Stimulated activated CD8-positive, alpha-beta memory T cell treated with anti-CD3 and anti-CD28 coated beads, Interleukin-12 subunit alpha, Interleukin-12 subunit beta, amount 100 ng/mL, for 4 hours (primary cell): ENCODE measurements at places on chromosomes 5 and 9.

GRCh38 chr5:82154776-82155175 lies 123.4 kb downstream of the RPS23 start:
- DNase-seq, result no peak

DNA sequence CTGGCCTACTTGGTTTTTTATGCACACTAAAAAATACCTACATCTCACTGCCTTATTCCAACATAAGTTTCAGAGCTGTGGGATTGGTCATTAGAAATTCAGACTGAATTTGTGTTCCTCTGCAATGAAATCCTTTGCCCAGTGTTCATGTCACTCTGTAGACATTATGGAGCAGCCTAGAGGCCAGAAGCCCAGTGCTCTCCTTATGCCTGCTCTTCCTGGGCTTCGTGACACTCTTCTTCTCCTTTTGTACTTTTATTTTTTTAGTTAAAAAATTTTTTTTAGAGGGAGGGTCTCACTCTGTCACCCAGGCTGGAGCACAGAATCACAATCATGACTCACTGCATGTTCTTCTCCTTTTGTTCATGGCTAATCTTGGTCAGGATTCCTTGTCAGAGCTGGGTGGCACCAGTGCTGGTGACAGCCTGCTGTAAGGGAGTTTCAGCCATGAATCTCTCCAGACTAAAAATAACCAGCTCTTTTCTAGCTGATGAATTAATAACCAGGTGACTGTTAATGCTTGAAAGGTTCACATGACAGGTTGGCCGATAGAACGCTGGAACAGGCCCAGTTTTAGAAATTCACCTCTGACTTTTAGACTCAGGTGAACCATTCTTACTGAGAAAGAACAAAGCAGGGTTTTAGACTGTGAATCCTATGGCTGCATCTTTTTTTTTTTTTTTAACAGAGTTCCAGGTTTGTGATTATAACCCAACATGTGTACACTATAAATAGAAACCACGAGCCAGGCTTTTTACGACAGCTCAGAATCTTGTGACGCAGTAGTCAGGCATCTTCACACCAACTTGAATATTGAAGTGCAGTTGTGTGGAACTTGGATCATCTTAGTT lies 34.1 kb upstream of the C5orf47 start:
- no peak for DNase-seq

DNA sequence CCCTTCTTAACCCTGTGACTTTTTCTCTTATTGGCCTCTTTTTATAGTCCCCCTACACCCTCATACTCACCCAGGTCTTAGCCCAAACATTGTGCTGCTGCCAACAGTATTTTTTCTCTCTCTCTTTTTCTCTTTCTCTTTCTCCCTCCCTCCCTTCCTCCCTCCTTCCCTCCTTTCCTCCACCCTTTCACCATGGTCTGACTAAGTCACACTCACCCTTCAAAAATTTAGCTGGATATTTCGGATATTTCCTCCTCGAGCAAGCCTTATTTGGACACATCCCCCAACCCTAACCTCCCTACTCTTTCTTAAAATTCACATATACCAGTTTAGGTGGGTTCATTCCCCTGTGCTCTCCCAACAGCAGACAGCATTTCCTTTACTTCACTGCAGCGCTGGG lies 64.7 kb downstream of the FGF1 start:
- DNase-seq, result no peak

DNA sequence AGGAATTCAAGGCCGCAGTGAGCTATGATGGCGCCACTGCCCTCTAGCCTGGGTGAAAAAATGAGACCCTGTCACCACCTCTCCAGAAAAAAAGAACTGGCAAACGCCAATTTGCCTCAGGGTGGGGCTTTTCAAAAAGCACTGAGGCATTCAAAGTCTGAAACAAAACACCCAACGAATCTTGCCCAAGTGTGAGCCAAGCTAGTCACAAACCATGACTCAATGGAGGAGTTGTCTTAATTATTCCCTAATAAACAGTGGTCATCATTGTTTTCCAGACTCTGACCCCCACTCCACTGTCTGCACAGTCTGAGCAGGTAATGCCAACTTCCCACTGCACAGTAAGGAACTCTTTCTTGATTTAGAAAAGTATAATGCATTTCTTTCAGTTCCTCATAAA lies 16.8 kb downstream of the FRMD3 start:
- DNase-seq, result no peak

GRCh38 chr5:59693492-59694309 lies 199.8 kb downstream of the PDE4D start:
- DNase-seq, result no peak

DNA sequence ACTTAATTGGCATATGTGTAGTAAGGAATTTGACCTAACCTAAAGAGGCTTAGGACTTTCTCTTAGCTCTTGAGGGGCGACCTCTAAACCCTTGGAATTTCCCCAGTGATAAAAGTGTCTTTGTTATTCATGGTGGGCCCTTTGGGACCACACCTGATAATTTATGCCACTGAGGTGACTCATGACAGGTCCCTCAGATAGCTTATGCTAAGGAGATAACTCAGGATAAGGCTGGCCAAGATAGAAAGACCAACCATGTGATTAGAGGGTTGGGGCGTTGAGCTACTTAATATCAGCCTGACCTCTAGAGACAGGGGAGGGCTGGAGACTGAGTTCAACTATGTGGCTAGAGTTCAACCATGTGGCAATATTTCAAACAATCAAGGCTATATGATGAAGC lies 218.1 kb downstream of the AP3B1 start:
- DNase-seq, result no peak

DNA sequence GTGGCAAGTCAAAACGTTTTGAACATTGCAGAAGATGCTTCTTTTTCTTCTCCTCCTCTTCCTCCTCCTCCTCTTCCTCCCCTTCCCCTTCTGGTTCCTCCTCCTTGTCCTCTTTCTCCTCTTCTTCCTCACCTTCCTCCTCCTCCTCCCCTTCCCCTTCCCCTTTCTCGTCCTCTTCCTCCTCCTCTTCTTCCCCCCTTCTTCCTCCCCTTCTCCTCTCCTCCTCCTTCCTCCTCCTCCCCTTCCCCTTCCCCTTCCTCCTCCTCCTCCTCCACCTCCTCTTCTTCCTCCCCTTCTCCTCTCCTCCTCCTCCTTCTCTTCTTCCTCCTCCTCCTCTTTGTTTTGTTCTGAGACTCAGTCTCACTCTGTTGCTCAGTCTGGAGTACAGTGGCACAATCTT lies 167.0 kb upstream of the SV2C start:
- no peak for DNase-seq

GRCh38 chr5:151448038-151448985 lies 909 bp downstream of the SLC36A1 start:
- DNase-seq, result peak; percentile 3

DNA sequence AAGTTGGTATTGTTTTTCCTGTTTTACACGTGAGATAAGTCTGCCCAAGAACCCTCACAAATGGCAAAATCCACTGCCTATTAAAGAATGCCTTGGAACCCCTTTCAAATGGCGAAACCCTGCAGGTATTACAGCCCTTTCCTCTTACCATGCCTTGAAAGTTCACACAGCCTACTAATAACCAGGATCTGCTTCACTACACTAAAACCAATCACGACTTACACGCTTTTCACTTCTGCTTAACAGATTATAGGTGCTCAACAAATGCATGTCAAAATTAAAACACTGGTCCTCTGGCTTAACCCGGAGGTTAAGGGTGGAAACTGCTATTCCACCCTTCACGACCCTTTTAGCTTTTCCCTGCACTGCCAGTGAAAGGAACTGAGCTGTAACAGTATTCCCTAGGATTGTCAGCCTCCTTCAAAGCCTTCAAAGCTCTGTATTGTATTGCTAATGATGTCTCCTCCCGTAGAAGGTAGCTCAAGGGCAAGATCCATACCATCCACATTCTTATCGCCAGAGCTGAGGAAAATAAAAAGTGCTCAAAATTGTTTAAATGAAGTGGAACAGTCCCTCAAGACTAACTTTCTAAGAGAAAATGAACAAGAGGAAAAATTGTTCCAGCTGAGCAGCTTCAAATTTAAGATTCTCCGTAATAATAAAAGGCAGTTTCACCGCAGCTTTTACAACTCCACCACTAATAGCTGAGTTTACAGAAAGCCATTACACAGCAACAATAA lies 997 bp downstream of the AUH start:
- no peak for DNase-seq

- DNase-seq, result no peak
Measured at GRCh38 chr5:643811-644271, 31.7 kb downstream of the CEP72 start.

DNA sequence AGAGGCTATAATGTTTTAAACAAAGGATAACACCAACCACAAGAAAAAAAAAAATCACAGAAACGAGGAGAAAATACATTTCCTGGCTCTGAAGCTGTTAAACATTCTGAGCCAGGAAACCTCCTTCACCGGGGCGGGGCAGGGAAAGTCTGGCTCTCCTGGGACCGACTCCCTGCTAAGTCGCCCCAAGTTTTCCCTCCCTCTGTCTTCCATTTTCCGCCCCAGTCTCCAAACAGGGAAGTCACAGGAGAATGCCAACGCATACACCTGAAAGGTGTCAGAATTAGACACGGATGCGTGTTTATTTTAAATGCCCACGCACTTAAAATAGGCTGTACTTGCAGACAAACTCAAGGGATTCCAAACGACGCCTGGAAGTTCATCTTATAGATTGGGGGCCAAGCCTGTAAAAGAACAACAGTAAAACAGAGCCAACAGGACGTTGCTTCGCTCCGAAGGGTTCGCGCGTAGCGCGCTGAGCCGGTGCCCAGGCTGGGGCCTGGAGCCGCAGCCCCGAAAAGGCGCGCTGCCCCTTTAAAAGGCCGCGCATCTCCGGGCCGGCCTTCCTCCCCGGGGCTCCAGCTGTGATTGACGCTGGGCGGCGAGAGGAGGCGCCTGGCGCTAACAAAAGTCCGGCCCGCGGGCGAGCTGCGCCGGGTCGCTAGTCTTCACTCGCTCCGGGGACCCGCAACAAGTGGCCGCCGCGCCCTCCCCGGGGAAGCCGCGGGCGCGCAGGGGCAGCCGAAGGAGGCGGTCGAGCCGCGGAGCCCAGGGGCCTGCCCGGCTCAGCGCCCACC lies at the start of gene FBXL7:
TSS of gene FBXL7 (plus strand) at position 653 of the 797 bp plus-strand sequence.
- no peak for DNase-seq

GRCh38 chr5:83517688-83518085 lies 46.1 kb downstream of the VCAN start:
- no peak for DNase-seq

- DNase-seq, result peak; percentile 42
Measured at GRCh38 chr5:142095035-142095434, 13.5 kb upstream of the NDFIP1 start.

GRCh38 chr5:38452201-38452600 lies 104.2 kb downstream of the LIFR start:
- DNase-seq, result no peak

DNA sequence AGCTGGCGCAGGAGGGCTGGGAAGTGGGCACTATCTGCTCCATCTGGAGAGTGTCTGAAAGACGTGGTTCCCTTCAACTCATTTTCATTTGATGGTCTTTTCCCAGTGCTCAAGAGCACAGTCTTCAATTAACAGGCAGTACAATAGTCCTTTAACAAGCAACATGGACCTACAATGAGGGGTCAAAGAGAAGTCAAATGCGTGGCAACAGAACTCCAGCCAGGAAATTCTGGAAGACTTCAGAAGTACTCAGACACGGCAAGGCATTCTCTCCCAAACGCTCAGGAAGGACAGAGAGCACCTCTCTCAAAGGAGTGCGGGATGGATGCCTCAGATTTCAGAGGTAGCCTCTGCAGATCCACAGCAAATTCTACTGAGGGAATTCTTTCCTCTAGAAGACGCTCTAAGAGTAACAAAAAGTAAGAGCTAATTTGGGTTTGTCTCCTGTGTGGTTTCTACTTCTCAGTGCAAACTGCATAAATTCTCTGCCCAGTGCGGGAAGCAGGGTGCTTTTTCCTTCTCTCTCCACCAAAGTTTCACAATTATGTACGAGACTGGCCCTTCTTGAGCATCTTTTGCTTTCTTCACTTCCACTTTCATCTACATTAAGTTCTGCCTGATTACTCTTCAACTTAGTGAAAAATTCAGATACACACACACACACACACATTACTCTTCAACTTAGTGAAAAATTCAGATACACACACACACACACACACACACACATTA lies 56.4 kb downstream of the LHFPL2 start:
- no peak for DNase-seq

GRCh38 chr9:89718651-89719050 lies 113.8 kb downstream of the GADD45G start:
- no peak for DNase-seq

DNA sequence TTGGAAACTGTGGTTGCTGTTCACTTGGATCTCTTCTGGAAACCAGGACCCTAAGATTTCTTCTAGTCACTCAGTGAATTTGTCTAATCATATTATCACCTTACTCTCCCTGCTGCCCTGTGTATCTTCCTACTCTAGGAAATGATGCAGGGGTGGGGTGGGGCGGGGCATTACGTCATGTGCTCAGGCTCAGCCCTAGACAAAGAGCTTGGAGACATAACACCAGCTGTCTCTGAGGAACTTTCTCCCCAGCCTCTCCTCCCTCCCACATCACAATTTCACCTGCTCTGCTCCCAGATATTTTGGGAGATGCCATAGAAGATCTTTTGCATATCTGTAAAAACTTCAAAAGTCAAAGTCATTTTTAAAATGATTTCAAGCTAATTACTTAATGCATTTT lies 470.4 kb downstream of the ZSWIM6 start:
- DNase-seq, result no peak

- no peak for DNase-seq
Measured at GRCh38 chr9:110217656-110218099, 9.7 kb upstream of the C9orf152 start.

GRCh38 chr5:321230-321725 lies at the start of gene AHRR:
TSS of gene AHRR (plus strand) at chr5:321714. CDS start at chr5:343903, 22,189 bp downstream.
- DNase-seq, result no peak

- DNase-seq, result no peak
Measured at GRCh38 chr5:89055695-89056085, 172.7 kb upstream of the MEF2C start.

DNA sequence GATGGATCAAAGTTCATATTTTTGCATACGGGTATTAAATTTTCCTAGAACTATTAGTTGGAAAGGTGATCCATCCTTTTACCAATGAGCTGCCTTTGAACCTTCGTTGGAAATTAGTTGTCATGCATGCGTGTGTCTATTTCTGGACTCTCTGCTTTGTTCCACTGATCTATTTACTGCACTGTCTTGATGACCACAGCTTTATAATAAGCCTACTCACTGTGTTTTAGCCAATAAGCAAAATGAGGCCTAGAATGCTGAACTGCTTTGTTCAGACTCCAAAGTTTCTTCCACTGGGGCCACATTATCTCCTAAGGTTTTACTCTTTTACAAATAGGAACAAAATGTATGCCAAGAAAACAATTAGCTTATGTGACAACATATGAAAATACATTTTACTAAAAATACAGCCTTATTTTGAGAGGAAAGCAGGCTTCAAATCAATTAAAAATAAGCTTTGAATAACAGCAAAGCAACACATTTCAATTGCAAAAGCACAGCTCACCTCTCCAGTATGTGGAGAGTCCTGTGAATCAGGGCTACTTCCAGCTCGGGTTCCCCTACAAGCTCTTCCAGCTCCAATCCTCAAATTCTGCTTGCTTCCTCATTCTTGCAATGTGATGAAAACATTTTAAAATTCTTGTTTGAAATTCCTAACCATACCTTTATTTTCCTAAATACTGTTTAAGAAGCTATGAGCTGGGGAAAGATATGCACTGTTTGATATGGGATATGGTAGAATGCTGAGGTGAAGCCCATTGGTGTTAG lies 72.0 kb downstream of the RETREG1 start:
- DNase-seq, result no peak

- no peak for DNase-seq
Measured at GRCh38 chr5:103041071-103041676, 78.8 kb downstream of the GIN1 start.
